D341Med (cell line): ENCODE measurements at places on chromosomes 13 and 19.

DNA sequence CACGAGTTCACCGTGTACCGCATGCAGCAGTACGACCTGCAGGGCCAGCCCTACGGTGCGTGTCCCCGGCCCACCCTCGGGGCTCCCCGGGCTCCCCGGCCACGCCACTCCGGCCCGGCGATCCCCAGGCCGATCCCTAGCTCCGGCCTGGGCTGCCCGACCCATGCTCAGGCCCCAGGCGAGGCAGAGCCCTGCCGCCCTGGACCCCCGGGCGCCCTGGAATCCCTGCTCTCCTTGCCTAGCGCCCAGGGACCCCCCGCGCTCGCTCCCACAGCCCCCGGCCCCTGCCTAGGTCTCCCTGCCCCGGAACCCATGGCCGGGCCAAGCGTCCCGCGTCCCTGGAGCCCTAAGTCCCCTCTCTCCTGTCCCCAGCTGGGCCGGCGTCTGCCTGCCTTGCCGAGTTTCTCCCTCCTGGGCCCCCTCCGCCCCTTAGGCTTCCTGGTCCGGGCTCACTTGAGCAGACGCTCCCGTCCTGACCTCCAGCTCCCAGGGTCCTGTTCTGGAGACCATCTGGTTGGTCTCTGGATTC lies 494 bp downstream of the NCLN start:
- no peak for DNase-seq

DNA sequence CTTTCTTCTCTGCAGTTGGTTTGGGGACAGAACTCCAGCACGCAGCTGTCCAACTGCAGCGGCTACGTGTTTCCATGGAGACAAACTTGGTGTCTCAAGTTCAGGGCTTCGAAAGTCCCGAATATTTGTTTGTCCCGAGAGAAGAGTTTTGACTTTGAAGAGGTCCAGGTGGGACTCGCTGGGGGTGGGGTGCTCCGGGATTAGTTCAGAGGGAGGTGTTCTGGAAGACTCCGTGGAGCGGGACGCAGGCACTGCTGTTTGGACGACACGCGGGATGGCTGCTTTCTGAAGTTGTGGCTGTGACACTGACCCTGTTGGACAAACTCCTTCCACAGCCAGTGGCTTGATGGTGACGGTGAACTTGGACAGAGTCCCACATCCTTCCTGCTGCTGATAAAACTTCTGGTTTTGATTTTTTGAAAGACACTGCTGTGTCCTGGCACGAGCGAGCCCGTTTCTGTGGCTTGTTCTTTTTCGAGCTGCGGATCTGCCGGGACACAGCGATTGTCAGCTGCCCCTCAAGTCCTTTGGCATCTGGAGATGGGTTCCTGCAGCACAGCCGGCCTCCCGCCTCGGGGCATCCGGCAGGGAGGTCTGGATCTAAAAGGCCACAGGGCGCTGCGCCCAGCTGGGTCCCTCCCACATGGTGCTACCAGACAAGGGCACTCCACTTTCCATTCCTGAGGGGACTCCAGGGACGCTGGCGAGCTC lies 15.9 kb upstream of the RANBP3 start:
- DNase-seq, result no peak

- DNase-seq, result peak; percentile 78
Observed at GRCh38 chr19:19552798-19553197, 14.7 kb downstream of the CILP2 start.

- no peak for DNase-seq
Observed at GRCh38 chr19:55431183-55431582, 11.9 kb downstream of the SHISA7 start.

GRCh38 chr13:56314765-56315164 lies 826.0 kb upstream of the PRR20A start:
- DNase-seq, result no peak

- DNase-seq, result no peak
Observed at GRCh38 chr13:98577836-98578285, 954 bp upstream of the STK24 start.

DNA sequence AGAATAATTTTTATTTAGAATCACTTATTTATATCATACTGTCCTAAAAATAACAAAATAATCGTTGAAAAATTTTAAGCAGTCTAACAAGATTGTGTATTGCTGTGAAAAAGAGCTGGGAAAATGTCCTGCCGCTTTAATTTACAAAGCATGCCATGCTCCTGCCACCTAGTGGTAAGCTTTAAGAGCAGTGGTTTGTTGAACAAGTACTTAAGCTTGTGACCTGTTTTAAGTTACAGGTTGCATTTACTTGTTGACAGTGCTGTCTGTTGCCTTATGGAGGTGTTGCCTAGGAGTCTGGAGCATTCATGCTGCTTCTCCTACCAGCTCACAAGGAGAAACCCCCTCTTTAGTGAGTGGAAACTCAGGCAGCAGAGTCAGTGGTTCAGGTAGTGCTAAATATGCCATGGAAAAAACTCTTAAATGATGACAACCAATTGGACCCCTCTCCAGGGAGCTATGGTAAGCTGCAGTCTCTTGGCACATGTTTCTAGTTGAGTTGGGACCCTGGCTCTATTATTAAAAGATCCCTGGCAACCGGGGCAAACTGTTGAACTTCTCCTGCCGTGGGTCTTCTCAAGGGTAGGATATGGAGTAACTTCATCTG lies 68.4 kb downstream of the SPATA13 start:
- DNase-seq, result peak; percentile 54

- peak; percentile 81 for DNase-seq
Observed at GRCh38 chr19:37902668-37903067, 3.7 kb downstream of the WDR87 start.

GRCh38 chr13:106344342-106344741 lies 191.1 kb downstream of the EFNB2 start:
- no peak for DNase-seq

GRCh38 chr13:72144636-72145035 lies 277.6 kb upstream of the DACH1 start:
- DNase-seq, result no peak

DNA sequence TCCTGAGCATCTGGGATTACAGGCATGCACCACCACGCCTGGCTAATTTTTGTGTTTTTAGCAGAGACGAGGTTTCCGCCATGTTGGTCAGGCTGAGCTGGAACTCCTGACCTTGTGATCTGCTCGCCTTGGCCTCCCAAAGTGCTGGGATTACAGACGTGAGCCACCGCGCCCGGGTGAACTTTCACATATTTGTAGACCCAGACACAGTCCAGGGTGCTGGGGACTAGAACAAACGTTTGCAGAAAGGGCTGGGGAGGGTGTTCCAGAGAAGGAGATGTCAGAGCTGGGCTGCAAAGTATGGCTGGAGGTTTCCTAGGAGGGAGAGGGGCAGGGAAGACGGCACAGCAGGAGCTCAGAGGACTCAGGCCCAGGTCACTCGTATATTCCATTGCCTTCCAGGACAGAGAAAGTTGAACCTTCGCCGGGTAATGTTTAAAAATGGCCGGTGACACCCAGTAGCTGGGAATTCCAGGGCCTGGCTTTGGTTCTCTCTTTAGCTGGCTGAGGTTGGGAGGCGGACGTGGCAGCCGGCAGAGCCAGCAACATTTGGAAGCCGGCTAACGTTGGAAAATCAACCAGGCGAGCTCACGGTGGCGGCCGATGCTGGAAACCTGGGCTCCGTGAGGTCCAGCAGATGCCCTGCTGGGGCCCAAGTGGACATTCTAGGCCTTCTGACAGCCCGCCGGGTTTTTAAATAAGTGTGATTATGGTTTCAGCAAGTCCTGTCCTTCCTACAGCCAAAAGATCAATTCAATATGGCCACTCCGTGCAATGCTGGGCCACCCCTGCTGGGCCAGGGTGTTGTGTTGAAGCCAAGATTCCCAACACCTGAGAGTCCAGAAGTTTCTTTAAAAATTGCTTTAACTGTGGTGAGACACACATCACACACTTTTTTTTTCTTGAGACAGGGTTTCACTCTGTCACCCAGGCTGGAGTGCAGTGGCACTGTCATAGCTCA lies 41.5 kb downstream of the NFIC start:
- DNase-seq, result no peak

- no peak for DNase-seq
Observed at GRCh38 chr13:44132710-44133109, 240.9 kb upstream of the SERP2 start.

DNA sequence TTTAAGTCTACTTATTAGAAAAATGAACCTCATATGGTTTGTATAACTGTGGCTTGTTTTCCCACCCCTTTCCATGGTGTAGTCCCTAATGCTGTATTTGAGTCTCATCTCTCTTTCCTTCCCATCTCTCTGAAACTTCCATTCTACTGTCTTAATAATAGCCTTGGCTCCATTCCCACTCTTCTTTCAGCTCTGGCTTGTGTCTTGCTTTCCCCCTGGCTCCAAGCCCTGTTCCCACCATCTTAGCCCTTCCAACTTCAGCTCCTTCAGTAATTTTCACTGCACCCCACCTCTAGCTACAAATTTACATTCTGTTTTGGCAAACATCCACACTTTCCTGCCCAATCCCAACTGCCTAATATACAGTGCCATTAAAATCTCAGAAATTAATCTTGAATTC lies 137.5 kb downstream of the SLITRK6 start:
- no peak for DNase-seq

DNA sequence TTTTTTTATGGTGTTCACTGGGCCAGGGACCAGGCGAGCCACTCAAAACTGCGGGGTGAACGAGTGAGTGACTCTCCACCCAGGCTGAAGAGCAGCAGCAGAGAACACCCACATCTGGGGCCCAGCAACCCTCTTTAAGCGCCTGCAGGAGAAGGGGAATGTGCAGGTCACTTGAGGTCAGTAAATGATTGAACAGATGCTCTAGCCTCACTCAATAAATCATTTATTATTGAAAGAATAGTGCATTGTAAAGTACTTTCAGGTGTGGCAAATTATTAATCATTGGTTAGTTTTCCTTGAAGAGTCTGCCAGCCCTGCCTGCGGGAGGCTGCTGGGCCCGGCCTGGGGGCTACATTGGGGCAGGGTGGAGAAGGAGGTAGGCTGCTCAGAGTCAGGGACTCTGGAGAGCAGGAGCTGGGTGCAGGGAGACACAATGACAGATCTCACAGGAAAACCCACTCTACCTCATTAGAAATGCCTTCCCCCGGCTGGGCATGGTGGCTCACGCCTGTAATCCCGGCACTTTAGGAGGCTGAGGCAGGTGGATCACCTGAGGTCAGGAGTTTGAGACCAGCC lies 42.5 kb downstream of the ABCC4 start:
- DNase-seq, result no peak
